ENCODE measurements at places on chromosomes 1 and 21.

DNA sequence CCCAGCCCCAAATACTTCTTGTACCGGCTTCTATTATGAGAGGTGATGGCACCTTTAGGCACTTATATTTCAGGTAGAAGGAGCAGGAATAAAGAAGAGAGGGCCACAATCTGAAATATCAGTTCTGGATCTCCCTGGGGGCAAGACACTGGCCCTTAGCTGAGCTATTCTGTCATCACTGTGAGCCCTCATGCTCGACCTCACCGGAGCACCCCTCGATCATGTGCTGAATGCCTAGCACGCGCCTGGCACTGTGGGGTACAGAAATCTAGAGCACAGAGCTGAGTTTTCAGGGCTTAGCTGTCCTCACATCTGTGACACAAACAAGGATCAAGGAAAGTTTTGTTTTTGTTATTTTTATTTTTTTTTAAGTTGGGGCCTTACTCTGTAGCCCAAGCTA, 7.6 kb upstream of the MX1 start:
- peak; percentile 6 for DNase-seq

DNA sequence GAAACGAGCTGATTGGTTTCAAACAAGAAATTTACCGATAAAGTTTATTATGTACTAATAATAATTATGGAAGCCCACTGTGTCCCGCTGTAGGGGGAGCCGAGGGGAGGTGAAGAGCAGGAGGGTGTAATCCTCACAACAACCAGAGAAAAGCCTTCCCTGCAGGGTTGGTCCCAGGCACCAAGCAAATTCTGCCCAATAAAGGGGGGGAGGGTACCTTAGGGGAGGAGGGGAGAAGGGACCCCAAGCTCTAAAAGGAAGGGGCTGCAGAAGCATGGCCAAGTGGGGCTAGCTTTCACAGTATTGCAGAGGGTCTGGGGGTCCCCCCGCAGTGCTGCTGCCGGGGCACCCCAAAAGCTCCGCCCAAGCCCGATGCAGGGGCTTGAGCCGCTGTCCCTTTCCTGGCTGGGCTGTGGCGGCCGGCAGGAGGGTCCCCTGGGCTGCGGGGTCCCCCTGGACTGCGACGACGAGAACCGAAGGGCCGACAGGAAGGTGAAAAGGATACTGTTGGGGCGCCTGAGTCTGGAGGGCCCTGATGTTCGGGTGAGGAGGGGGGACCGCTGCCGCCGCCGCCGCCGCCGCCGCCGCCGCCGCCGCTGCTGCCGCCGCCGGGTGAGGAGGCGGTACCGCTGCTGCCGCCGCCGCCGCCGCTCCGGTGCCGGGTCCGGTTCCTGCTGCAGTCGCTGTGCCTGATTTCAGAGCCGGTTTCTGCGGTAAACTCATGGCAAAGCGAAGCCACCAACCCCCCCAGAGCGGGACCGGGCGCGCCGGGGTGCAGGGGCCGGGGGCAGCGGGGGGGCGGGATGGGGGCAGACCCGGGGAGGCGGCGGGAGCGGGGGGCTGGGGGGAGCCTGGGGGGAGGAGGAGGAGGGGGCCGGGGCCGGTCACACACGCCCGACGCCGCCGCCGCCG, 771 bp downstream of the EIF4G3 start:
- DNase-seq = peak; percentile 78

GRCh38 chr1:236706183-236706582, 19.9 kb downstream of the ACTN2 start:
- DNase-seq = no peak

GRCh38 chr1:166297993-166298392, 131.2 kb upstream of the FAM78B start:
- DNase-seq = no peak

DNA sequence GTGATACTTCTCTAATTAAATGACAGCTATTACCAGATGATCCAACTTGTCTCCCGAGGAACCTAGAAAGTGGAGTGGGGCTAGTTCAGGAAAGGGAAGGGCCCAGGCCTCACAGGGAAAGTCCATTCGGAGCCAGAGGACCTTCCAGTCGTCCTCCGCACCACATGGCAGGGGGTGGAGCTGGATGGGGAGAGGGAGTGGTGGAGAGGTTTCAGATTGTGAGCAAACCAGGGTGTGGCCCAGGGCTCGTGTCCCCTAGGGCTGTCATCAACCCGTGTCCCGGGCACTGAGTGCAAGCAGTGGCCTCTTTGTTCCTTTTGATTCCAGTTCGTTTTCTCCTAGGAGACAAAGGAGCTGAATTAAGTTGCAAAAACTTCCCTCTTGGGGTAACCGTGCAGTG, 114.9 kb downstream of the HUNK start:
- DNase-seq = no peak

- DNase-seq = peak; percentile 60
Observed at GRCh38 chr1:66532798-66533783, 862 bp upstream of the SGIP1 start.

DNA sequence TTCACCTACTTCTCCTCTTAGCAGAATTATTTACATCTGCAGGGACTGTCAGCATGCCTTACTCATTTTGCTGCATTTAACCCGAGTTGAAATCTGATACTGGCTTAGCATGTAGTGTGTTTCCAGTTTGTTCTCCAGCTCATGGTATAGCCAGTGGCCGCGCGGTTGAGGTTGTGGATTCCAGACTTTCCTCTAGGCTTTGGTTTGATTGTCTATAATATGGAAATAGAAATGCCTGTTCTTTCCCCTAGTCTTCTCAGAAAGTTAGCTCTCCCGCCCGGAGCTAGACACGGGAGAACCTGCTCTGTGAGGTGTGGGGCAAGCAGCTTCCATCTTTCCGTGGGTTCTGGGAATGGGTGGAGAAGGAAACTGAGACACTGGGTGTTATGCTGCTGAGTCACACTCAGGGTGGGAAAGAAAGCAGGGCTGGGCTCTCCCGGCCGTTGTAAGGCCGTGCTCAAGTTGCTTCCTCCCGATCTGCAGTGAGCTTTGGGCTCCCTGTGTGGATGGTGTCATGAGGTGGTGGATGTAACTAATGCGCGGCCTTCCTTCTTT, 206.8 kb upstream of the TMEM51 start:
- no peak for DNase-seq

- no peak for DNase-seq
Observed at GRCh38 chr1:2874607-2875480, 73.4 kb upstream of the TTC34 start.

DNA sequence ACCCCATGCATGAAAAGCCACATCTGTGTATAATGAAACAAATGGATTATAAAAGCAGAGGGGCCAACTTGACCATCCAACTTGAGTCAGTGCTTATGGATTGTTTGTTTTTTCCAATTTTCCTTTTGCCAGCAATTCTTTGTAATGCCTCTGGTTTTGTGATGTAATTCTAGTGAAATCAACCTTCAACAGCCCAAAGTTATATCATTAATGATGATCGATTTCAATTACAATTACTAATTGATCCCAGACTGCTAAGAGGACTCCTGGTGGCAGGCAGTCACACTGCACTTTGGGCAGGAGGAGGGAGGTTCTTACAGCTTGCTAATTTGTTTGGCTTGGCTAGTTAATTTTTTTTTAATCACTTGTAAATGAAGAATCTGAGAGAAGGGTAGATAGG, 552.3 kb downstream of the NUF2 start:
- DNase-seq = no peak

DNA sequence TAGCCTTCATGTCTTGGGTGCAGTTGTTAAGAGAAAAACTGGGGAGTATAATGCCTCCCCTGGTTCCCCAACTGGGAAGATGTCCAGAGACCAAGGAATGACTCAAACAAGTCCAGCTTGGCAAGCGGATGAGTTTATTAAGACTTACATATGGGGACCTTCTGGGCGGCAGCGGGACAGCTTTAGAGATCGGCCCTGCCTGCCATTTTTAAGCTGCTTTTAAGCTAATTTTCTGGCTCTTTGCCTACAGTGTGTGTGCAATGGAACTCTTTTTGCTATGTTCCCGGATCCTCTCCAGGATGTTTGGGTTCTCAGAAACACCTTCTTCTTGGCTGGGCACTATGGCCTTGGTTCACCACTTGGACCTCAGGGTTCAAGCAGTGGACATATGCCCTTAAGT, 99.5 kb downstream of the RYR2 start:
- no peak for DNase-seq

GRCh38 chr1:152442765-152443164, 28.7 kb upstream of the CRNN start:
- DNase-seq = no peak

DNA sequence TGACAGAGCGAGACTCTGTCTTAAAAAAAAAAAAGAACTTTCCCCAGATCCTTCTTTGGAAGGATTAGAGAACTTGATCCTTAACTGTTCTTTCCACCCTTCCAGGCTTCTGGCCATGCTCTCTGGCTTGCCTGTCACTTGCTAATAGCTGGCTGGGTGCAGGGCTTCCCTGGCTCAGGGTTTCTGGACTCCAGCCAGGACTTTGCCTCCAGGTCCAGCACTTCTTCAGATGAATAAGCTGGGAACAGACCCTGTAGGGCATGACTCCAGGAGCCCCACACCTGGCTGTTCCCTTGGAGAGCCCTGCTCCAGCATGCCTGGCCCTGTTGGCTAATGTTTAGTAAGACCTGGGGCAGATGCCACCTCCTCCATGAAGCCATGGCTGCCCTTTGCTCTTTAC, 3.3 kb upstream of the NT5C1A start:
- DNase-seq = no peak

GRCh38 chr1:107010582-107010981, 45.9 kb upstream of the PRMT6 start:
- no peak for DNase-seq

DNA sequence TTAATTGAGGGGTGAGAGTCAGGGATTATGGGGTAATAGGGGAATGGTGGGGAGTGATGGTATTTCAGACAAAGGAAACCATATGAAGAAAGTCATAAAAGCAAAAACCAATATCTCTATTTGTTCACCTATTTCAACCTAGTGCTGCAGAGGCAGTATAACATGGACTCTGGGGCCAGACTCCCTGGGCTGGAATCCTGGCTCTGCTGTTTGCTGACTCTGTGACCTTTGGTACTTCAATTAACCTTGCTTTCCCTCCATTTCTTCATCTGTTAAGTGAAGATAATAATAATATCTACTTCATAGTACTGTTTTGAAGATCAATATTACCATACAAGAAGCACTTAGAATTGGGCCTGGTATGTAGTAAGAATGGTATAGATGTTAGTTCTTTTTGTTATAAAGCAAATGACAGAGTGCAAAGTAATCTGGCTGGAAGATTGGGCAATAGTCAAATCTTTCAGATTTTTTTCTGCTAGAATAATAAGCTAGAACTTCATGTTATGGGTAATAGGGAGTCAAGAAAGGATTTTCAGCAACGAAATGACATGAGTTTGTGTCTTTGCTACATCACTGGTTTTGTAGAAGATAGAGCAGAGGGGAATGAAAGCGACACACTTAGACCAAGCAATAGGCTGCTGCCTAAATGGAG, 9.0 kb downstream of the EPHX4 start:
- DNase-seq = no peak

- no peak for DNase-seq
Observed at GRCh38 chr21:32270748-32271147, 8.1 kb downstream of the MIS18A start.

DNA sequence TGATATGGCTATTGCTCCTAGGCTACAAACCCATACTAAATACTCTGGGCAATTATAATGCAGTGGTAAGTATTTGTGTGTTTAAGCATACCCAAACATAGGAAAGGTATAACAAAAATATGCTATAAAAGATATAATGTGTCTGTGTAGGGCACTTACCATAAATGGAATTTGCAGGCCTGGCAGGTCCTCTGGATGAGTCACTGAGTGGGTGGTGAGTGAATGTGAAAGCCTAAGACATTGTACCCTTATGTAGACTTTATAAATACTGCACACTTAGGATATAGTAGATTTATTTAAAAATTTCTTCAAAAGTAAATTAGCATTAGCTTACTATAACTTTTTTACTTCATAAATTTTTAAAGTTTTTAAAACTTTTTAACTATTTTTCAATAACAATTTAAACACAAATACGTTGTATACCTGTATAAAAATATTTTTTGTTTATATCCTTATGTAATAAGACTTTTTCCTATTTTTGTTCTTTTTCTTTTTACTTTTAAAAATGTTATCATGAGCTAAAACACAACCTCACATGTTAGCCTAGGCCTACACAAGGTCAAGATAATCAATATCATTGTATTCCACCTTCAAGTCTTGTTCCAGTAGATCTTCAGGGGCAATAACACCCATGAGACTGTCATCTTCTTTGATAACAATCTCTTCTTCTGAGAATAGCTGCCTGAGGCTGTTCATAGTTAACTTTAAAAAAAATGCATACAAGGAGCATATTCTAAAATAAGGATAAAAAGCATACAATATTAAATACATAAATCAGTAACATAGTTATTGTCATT, 306.3 kb upstream of the RGS18 start:
- no peak for DNase-seq

DNA sequence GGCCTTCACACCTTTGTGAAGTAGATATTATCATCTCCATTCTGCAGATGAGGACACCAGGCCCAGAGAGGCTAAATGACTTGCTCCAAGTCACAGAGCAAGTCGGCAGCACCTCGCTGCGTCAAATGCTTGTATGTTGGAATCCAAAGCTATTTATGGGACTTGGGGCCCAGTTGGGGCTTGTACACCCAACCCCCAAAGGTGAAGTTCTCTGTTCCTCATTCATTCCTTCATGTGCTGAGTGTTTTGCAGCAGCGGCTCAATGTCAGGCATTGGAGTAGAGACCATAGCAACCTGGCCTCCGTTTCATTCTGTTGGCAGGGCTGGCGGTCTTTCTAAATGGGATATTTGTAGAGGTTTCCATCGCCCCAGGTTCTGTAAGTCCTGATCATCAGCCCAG, 113.4 kb upstream of the SLC25A33 start:
- no peak for DNase-seq

- peak; percentile 63 for DNase-seq
Observed at GRCh38 chr1:241423541-241424479, 66.8 kb upstream of the RGS7 start.
